ENCODE measurements at places on chromosomes 6 and 20.

DNA sequence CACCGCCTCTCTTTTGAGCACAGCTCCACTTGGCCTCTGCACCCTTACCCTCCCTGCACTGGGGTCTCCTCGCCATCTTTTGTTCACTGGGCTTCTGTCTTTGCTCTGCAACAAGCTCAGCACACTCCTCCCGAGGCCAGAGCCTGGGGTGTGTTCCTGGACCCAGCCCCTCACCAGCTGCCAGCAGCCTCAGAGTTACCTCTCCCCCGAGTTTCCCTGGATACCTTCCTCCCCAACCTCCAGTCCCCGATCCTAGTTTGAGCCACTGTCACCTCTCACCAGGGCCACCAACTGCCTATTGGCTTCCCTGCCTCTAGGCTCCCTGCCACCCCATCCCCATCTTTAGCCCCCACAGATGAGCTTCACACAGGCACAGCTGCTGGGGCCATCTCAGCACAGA is 12.3 kb downstream of the CYP21A2 start:
- DNase-seq = no peak

DNA sequence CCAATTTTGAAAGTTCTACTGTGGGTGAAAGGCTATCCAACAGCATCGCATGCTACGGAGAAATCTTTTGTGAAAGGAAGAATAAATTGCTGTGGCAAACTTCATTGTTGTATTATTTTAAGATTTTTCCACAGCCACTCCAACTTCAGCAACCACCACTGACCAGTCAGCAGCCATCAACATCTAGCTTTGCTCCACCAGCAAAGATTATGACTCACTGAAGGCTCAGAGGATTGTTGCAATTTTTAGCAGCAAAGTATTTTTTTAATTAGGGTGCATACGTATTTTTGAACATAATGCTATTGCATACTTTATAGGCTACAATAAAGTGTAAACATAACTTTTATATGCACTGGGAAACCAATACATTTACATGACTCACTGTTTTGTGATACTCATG is 493.5 kb downstream of the TFAP2A start:
- no peak for DNase-seq

GRCh38 chr20:39851459-39851858 is 837.6 kb downstream of the MAFB start:
- peak; percentile 32 for DNase-seq

GRCh38 chr6:39082310-39082709 is 32.7 kb downstream of the SAYSD1 start:
- no peak for DNase-seq

DNA sequence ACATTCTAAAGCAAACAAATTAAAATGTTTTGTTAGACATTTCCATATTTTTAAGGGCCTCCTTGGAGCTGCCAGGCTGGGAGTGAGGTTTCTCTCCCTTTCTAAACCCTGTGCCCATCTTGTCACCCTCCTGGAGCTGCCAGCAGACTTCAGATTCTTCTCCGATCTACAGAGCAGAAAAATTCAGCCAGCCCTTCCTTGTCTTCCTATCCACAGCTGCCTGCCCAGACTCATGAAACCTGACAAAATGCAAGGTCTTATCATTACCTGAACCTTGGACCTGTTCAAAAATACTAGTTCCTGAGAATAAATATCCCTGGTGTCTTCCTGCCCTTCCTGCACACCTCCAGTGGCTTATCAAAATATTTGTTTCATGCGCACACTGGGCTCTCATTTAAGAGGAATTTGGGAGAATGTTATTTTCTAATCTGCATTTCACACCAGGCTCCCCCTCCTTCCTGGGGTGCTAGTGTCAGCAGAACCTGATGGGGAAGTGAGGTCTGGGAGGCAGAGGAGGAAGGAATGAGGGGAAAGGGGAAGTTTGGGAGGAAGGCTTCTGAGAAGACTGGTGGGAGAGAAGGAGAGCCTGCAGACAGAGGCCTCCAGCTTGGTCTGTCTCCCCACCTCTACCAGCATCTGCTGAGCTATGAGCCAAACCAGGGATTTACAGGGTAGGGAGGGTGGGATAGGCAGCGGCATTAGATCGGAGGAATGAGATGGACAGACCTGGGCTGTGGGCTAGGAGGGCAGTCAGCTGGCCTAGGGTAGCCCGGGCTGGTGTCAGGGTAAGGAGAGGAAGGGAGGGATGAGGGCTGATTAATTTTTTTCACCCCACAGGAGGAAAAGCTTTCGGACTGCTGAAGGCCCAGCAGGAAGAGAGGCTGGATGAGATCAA is at the start of gene AIF1:
AIF1 (plus strand) TSS at position 551 of the 895 bp plus-strand sequence; CDS start at position 647, 96 bp downstream.
- no peak for DNase-seq

- no peak for DNase-seq
Observed at GRCh38 chr20:20491784-20492264, 123.9 kb downstream of the INSM1 start.

DNA sequence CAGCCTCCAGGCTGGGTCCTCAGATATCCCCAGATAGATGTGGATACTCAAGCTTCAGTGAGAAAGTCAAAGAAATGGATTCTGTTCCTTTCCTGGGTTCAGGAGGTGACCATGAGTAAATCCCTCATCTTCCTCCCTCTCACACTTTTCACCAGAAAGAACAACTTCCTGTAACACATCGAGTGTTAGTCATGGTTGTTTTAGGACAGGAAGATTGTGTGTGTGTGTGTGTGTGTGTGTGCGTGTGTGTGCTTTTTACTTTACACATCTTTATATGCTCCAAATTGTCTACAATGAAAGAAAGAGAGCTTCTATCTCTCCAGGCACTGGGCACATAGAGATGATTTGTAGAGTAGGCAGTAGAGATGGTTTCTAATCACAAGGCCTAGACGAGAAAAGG is 139.9 kb downstream of the TBXT start:
- no peak for DNase-seq

DNA sequence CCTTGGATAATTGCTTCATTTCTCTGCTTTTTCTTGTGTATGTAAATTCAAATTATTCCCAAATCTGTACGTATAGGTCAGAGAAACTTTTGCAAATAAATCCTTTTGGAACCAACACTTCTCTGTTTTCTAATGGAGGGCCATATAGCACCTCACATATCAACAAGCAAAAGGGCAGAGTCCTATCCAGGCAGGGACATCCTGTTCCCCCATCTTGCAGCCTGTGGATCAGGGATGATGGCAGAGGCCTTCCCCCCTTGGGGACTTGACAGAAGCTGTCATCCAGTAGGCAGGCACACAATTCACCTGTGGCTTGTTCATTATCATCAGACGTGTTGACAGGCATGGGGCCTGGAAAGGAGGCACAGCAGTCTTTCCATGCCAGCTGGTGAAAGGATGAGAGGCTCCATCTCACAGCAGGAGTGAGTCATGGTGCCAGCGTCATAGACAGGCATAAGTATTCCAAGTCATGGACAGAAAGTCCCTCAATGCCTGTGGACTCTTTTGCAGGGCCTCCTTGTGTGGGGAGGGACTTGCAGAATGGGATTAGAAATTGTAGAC is 31.8 kb upstream of the PLEKHG1 start:
- no peak for DNase-seq

- DNase-seq = no peak
Observed at GRCh38 chr6:151263967-151264366, 24.2 kb downstream of the AKAP12 start.

- no peak for DNase-seq
Observed at GRCh38 chr6:168844821-168845609, 404.0 kb downstream of the SMOC2 start.

DNA sequence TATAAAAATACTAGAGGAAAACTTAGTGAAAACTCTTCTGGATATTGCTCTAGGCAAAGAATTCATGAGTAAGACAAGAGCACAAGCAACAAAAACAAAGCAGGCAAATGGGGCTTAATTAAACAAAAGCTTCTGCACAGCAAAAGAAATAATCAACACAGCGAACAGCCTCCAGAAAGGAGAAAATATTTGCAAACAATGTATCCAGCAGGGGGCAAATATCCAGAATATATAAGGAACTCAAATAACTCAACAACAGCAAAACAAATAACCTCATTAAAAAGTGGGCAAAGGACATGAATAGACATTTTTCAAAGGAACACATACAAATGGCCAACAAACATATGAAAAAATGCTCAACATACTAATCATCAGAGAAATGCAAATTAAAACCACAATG is 17.1 kb upstream of the HECA start:
- no peak for DNase-seq

DNA sequence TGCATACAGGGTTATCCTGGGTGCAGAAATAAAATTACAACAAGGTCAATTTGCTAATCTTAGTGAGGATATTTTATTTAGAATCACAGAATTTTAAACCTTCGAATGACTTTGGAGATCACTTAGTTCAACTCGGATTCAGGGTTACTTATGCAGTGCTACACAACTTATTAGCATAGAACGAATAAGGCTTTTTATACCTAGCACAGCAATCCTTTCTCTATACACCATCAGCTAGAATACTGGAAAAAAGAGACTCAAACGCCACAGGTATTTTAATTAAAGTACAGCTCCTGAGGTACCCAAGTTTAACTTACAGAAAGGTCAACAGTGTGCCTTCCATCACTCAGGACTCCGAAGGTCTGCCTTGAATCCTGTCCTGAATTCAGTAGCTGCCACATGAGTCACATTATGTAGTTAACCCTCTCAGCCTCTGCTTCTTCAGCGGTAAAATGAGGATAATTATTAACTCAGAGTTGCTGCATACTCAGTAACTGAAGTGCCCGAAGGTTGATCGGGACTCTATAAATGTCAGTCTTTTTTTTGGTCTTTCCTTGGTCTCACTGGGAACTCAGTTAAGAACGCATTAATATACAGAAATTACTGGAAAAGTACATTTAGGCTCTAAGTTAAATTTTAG is 6.0 kb upstream of the QKI start:
- DNase-seq = no peak

GRCh38 chr6:146913842-146914488 is 290.3 kb upstream of the STXBP5 start:
- peak; percentile 86 for DNase-seq

DNA sequence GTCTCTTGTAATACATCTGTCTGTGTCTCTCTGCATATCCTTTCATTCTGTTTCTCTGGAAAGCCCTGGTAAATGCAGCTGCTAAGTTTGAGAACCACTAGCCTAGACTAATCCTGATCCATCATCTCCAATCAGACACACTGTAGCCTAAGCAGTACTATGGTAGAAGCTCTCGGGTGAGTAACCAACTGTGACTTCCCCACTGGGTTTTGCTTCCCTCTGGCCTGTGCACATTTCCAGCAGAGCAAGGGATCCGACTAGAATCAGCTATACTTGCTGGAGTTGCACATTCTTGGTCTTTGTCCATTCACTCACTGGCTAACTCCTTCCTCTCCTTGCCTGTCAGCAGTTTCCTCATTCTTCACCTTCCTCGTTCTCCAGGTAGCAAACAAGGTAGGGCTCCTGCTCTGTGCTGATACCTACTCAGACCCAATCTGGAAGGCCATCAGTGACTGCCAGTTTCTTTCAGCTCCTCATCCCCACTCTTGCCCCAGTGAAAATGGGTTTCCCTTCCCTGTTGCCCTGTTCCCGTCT is 184.2 kb downstream of the PLCB4 start:
- no peak for DNase-seq

GRCh38 chr6:85314586-85314985 is 135.3 kb upstream of the NT5E start:
- no peak for DNase-seq

GRCh38 chr6:17450832-17451231 is 57.4 kb downstream of the CAP2 start:
- no peak for DNase-seq

GRCh38 chr6:122069932-122070331 is 329.5 kb upstream of the HSF2 start:
- no peak for DNase-seq

- no peak for DNase-seq
Observed at GRCh38 chr6:142731611-142732010, 213.4 kb downstream of the HIVEP2 start.

DNA sequence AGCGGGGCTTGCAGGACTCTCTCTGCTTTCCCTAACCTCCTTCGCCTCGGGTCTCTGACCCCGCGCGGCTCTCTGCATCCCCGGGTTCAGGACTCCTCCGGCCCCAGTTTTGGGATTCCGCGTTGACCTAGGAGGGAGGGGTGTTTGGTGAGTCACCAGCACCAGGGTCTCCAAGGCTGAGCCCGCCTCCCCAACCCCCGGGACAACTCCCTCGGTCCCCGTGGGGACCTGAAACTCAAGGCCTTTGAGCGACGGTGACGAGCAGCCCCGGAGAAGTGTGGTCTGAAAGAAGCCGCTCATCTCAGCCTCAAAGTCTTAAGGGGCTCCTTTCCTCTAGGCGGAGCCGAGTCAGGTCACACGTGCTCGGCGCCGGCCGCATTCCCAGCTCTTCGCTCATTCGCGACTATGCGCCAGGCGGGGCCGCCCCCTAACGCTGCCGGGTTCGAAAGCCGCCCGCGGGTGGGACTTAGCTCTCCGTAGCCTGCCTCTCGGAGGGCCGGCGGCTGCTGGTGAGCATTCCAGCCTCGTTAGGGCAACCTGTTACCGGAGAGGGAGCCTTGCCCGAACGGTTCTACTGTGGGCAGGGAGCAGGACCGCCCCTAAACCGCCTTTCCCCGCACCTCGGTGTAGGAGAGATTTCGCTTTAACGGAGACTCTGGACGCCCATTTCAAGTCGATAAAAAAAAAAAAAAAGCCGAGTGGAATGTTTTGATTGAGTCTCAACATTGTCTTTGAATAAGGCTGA is 3.0 kb upstream of the PRDM13 start:
- DNase-seq = no peak

GRCh38 chr6:28488916-28489365 is 26.7 kb downstream of the GPX6 start:
- DNase-seq = peak; percentile 39

- DNase-seq = no peak
Observed at GRCh38 chr20:36777167-36777566, 3.6 kb upstream of the DSN1 start.

GRCh38 chr6:79076160-79076559 is 1.9 kb downstream of the PHIP start:
- DNase-seq = no peak

- DNase-seq = no peak
Observed at GRCh38 chr6:108584323-108584722, 23.6 kb downstream of the FOXO3 start.

GRCh38 chr6:154491567-154492470 is 18.7 kb downstream of the CNKSR3 start:
- no peak for DNase-seq

DNA sequence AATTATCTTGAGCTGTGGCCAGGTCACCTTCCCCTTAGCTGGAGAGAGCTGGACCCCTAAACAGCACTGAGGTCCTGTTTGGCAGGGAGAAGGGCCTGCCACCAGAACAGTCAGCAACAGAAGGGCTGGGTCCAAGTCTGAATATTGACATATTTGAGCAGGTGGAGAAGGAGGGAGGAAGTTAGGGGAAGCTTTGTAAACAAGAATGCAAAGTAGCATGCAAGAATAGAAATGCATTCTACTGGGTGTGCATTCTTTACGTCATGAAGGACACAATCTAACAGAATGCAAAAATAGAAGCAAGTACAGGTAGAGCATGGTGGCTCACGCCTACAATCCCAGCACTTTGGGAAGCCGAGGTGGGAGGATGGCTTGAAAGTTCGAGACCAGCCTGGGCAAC is 100.5 kb downstream of the QRSL1 start:
- DNase-seq = no peak
